ENCODE measurements at places on chromosomes 6 and 20. TPM values are rescaled to one million over a fixed set of nuclear protein-coding genes. Genes with fewer than 3 reads are reported as not detected.

GRCh38 chr20:22993823-22994222 lies 41.3 kb upstream of the SSTR4 start:
- DNase-seq: no peak

ASF1A gene
- 29.0 TPM for total RNA-seq

GRCh38 chr20:3251806-3252205 lies 12.8 kb upstream of the SLC4A11 start:
- peak; percentile 23 for DNase-seq

DNA sequence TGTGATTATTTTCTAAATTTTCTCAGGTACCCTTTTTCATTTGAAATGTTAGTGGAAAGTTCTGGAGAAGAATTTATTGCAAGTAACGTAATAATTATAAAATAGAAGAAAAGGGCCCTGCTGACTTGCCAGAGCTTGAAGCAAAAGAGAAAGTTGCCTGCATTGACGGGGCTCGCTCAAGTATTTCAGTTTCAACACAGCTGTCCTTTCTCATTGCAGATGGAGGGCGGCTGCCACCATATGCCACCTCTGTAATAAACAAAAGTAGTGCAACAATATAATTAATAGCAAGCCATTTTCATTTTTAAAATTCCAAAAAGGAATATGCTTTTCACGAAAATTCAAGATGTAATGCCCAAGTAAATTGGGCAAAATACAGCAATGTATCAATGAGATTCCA lies 246.2 kb downstream of the PACRG start:
- DNase-seq: no peak
